ENCODE measurements at places on chromosomes 4 and X.
A peak's percentile ranks its signal among the peaks of the same experiment; 100 is the strongest.

DNA sequence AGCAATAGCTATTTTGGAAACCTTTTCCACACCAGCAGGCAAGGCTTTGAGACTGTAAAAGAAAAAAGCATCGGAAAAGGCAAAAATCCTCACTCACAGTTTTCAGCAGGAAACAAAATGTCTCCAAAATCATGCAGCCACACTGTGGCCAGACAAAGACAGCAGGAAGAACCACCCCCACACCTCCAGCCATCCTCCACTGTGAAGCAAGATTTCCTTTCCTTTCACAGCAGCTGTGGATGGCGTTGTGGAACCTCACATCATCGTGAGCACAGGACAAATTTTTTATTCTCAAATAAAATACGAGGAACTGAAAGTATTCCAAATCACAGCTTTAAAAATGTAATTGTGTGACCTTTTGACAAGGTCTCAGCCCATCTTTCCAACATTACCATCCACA is 351.7 kb upstream of the NOCT start:
- DNase-seq, result no peak

DNA sequence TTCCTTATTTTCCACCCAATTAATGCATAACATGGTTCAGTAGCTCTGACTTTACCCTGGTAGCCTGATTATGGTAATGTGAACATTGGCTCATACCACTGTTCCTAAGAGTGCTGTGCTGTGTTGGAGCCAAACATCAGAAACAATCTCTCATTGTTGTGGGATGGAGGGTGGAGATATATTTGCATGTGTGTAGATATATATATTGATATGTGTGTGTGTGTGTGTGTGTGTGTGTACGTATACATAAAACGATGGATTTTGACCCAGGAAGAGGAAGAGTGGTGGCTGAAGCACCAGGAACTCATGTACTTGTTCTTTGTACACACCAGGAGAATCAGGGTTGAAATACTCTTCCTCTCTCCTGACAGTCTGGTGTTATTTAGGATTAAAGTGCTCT is 247.7 kb downstream of the IL15 start:
- DNase-seq, result no peak

DNA sequence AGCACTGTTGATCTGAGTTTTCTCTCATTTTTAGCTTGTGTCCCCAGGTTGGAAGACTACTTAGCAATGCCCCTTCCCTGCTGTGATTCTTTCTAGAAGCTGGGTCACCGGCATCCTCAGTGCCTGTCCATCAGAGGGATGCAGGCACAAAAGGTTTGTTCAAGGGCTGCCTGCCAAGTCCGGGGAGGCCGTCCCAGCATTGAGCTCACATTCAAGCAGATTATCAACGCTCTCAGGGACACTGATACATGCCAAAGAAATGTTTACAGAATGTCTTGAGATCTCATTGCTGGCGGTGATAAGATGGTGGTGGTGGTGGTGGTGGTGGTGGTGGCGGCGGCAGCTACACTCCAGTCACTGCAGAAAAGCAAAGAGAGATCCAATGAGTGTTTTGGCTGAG is 79.6 kb upstream of the VCX3A start:
- DNase-seq, result no peak

GRCh38 chrX:81489987-81490386 is 288.1 kb downstream of the SH3BGRL start:
- DNase-seq, result no peak

DNA sequence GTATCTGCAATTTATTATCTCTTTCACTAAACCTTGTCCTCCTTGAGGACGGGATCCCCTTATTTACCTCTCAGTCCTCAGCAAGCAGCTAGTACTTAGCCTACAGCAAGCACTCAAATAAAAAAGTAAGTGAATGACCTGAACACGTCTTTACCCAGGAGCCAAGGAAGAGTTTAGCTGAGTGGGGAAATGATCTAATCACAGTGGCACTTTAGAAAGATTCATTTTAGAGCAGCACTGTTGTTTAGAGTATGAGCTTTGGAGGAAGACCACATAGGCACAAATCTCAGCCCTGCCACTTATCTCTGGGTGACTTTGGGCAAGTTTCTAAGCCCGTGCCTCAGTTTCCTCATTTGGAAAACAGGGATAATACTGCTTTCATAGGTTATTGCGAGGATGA is 2.7 kb downstream of the FAM120C start:
- no peak for DNase-seq

DNA sequence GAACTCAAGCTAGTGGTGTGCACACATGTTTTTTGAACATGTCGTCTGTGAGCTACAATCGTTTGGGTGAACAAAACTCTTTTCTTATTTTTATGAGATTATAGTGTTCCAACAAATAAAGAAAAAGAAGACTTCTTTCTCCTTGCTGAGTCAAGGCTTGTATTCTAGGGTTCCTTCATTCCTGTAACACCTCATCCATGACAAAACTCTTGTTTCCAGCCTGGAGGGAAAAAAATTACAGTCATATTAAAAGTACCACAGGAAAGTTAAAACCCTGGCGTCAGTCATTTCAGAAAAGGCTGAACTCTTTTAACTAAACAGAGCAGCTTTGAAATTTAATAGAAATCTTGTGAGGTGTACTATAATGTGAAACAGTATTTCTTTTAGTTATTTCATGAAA is 79.2 kb upstream of the BOD1L1 start:
- no peak for DNase-seq

GRCh38 chr4:168630445-168631187 is 133.8 kb downstream of the PALLD start:
- no peak for DNase-seq

DNA sequence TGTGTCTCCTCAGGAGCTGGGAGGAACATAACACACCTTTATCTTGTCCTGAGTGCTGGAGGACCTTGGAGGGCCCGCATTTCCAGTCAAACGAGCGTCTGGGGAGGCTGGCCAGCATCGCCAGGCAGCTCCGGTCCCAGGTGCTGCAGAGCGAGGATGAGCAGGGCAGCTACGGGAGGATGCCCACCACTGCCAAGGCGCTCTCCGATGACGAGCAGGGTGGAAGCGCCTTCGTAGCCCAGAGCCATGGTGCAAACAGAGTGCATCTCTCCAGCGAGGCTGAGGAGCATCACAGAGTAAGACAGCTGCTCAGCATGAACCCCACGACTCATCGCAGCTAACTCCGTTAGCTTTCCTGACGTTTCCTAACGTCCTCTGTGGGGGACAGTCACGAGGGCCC is 430 bp downstream of the TRIML1 start:
- DNase-seq, result no peak

- DNase-seq, result no peak
These were observed 250.8 kb downstream of the ARHGAP24 start for GRCh38 chr4:85725721-85726170.

GRCh38 chr4:114924311-114924710 is 189.1 kb downstream of the NDST4 start:
- no peak for DNase-seq

GRCh38 chrX:119375561-119375960 is 23.6 kb upstream of the SLC25A43 start:
- DNase-seq, result no peak

DNA sequence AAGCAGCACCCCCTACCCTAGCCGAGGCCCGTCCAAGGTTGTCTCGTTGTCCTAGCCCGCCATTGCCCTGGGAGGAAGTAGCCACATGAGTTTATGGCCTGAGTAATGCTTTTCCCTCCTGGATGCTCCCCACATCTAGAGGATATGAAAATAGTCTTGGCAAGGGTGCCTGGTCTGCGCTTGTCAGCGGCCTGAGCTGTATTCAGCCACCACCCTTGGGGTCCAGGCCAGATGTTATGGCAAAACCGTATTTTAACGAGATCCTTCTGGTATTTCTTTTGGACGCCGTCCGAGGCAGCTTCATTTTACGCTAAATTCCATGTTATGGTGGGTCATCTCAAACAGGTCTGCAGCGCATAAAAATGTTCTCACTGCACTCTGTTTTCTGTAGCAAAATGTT is 89.3 kb downstream of the GPR143 start:
- no peak for DNase-seq

GRCh38 chr4:136922066-136922465 is 610.2 kb downstream of the PCDH18 start:
- DNase-seq, result no peak

- DNase-seq, result no peak
These were observed 268.1 kb upstream of the GRID2 start for GRCh38 chr4:92035666-92036065.

DNA sequence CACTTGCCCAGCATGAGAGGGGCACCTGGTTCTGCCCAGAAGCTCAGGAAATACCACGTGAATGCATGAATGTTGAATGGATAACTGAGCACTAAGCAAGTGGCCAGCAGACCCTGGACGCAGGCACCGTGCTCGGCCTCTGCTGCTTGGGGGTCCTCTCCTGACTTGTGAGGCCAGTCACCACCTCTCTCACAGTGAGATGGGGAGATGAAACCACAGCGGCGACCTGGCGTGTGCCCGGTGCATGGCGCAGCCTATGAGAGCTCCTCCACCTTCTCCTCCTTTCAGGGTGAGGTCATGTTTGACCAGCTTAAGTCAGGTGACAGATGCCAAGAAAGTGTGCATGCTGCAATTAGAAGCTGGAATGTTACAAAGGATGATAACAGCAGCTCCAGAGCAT is 75.5 kb downstream of the HMX1 start:
- no peak for DNase-seq

DNA sequence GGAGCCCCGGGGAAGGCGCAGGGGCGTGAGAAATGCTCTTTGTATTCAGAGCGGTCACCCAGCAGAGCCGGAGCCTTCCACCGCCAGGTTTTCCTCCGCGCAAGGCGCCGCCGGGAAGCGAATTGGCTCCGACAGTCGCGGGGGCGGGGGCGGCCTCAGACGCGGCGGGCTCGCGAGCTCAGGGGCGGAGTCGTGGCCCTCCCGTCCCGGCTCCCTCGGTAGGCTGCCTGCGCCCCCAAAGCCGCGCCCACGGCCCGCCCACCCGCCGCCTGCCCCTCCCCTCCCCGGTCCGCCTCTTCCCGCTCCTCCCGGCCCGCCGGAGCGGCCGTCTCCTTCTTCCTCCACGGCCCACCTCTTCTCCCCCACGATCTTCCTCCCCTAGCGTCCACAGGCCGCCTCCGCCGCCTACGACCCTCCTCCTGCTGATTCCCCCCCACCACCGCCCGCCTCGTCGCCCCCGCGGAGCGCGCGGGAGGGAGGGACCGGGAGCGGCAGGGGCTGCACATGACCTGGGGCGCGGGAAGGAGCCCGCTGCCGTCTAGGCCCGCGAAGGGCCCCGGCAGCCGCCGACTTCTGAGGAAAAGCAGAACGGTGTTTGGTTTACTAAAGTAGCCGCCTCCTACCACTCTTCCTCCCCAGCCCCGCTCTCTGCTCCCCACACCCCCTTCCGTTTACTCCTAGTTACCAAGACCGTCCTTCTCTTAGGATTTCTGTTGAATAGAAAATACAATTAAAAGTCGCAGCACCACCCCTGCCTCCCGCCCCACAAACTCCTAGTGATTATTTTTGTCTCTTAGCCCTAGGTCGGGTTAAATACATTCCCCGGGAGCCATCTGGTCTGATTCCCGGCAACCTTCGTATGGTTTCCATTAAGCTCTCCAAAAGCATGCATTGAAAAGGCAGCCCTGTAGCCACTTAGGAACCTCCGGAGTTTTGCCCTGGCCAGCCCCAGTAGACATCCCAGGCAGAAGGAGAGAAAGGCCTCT is 53.2 kb downstream of the C4orf51 start:
- peak; percentile 73 for DNase-seq

DNA sequence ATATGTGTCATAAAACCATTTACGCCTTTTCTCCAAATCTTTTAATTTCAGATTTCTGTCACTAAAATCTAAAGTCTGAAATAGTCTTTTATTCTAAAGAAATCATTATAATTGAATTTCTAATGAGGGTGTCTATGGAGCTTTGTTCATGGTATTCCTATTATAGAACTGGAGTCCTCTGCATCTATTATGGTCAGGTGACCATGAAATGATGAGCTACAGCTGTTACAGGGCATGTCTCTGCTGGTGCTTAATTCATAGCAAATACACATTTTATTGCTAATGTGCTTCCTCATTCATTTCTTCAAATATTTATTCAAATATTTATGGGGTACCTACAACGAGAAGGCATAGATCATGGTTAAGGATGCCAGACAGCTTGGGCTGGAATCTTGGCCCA is 126.1 kb downstream of the NAA11 start:
- no peak for DNase-seq

DNA sequence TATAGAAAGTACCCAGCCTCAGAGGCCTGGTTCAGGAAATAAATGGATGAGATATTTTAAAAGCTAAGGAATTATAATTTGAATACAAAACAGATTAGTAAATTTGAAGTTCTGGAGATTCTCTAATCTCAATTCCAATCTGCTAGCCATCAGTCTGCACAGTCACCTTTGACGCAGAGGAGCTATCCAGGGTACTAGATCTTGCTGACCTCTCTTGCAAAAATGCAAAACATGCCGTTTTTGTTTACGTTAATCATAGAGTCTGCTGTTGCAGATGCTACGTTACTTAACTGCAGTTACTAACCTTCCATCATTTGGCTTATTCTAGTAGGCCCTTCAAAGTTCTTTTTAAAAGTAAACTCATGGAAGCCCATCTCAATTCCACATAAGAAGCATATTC is 10.4 kb downstream of the CCSER1 start:
- no peak for DNase-seq

GRCh38 chr4:612052-612748 is 13.2 kb upstream of the PDE6B start:
- DNase-seq, result no peak

GRCh38 chr4:90852237-90852636 is 725.0 kb downstream of the CCSER1 start:
- no peak for DNase-seq

DNA sequence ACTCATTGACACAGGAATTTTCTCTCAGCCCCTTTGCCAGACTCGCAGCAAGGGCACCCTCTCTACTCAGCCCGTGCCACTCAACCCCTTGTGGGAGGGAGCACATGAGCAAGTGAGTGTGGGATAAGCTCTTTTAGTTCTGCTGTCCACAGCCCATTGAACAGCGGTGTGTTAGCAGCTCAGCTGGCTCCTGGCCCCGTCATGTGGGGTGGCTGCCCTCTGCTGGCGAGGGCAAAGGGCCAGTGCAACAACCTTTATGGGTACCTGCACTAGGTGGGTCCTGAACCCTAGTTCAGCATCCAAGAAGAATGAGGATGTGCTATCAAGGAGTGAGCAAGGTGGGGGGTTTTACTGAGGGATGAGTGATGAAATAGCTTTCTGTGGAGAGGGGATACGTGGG is 85.0 kb upstream of the ZNF81 start:
- peak; percentile 7 for DNase-seq

GRCh38 chrX:155673338-155673737 is 60.6 kb upstream of the TMLHE start:
- no peak for DNase-seq

DNA sequence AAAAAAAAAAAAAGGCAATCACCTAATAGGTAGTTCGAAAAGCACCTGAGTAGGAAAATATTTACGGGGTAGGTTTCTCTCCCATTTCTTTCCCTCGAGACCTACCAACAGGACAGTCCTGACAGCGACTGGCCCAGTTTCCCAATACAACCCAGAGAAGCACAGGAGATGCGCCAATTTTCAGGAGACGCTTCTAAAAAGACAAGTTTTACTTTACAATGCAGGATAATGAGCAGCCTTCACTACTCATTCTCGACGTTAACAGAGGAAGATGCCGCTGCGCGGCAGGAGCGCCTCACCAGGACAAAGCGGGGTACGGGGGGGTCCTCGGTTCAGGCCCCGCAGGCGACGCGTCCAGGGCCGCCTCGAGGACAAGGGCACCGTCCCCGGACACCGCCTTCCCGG is 708 bp downstream of the BCLAF3 start:
- no peak for DNase-seq
